H7 (cell line): ENCODE measurements at places on chromosomes 11 and 22.

DNA sequence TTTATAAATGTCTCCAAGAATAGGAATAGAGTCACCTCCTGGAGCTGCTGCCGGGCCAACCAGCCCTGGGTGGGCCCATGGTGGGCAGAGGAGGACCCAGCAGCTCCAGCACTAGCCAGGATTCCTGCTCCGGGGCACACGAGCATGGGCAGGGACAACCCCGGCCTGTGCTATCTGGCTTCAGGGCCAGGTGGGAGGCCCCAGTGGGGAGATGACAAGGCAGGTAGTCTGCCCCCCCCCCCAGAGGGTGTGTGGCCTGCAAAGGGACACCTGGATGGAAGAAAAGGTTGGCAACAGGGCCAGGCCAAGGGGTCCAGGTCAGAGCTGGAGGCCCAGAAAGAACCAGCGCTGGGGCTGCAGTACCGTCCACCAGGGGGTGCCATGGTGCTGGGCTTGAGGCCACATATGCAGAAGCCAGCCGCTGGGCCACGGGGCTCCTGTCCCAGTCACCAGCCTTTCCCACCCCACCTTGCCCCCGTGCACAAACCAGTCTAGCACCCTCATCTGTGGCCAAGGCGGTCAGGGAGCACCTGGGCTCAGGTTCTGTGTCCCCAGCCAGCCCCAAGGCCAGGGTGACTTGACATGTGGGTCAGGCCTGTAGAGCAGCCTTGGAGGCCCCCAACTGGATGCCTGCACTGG is 3.4 kb downstream of the TSPAN32 start:
- DNase-seq: peak; percentile 94

- no peak for DNase-seq
These were observed 311.5 kb downstream of the NTM start for GRCh38 chr11:131681920-131682319.

DNA sequence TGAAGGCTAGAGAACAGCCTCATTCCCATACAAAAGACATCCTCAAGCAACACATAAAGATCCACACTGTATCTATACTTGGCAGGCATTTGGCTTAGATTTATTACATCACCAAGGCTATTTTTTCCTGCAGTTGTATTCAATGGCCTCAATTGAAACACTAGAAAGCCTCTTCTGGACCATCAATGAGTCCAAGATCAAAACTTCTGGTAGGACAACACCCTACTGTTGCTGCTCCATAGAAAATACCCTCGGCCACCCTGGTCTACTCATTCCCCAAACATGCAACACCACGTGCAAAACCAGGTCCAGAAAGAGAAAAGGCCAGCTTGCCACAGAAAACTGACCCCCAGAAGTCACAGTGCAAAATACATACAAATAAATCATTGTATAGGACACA is 56.9 kb upstream of the CADM1 start:
- no peak for DNase-seq

GRCh38 chr11:67006029-67006884 is 16.7 kb upstream of the SYT12 start:
- peak; percentile 89 for DNase-seq

GRCh38 chr11:32081129-32081641 is 9.7 kb upstream of the RCN1 start:
- DNase-seq: no peak

GRCh38 chr11:70486026-70486415 is 87.7 kb downstream of the CTTN start:
- no peak for DNase-seq

GRCh38 chr22:29028468-29028867 is 33.2 kb downstream of the C22orf31 start:
- DNase-seq: no peak

DNA sequence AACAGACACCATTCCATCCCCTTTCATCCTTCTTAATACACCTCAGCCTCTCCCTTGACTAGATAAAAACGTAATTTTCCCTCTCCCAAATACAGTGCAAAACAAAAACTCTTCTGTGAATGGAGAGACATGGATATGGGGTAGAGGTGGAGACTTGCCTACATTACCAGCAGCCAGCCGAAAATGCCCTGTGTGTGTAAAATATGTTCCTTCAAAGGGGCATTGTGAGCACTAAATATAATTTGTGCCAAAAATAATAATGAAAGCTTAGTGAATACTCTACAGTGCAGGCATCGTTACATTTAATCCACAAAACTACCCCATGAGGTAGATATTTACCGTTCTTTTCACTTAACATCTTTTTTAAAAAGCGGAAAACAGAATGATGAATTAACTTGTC is 1.0 kb upstream of the TRIM44 start:
- no peak for DNase-seq

DNA sequence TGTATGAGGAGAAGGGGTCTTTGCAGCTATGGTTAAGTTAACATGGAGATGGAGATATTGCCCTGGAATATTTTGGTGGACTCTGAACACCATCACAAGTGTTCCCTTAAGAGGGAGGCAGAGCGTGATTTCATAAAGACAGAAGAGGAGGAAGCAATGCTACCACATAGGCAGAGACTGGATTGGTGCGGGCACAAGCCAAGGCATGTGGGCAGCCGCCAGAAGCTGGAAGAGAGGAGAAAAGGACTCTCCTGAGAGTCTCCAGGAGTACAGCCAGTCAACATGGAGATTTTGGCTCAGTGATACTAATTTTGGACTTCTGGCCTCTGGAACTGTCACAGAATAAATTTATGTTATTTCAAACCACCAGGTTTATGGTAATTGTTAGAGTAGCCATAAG is 231.6 kb downstream of the OPCML start:
- no peak for DNase-seq

GRCh38 chr22:20245577-20246367 is 22.3 kb downstream of the RTN4R start:
- DNase-seq: no peak
